ENCODE measurements at places on chromosomes 6 and 20.

DNA sequence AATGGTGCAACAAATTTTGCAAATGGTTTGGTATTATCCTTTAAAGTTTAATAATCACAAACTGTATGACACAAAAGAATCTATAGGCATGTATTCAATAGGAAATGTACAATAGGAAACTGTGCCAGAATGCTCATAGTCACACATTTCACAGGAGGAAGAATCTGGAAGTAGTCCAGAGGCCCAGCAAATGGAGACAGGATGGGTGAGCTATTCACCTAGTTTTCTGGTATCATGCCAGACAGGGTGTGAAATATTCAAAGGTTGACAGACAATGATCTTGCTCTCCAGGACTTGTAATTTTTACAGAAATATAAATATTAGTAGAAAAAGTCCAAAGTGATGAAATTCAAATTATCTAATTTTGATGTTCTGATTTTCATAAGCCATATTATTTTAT, 520.1 kb upstream of the IMPG1 start:
- no peak for DNase-seq

DNA sequence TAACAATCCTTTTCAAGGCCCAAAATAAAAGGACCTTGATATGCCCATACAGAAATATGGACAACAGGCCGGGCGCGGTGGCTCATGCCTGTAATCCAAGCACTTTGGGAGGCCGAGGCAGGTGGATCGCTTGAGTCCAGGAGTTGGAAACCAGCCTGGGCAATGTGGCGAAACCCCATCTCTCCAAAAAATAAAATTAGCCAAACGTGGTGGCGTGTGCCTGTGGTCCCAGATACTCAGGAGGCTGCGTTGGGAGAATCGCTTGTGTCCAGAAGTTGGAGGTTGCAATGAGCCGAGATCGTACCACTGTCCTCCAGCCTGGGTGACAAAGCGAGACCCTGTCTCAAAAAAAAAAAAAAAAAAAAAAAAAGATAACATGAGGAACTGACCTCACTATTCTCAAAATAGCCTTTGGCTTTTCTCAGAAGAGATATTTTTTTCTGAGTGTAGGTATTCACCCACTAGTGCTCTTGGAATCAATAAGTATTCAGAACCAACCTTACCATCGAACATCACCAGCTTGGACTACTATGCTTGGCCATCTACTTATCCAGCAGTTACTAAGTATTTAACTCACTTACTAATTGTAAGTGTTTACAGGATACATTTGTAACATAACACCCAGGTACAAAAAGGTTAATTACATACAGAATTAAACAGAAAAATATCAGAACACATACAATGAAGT, 99.2 kb downstream of the OR2B2 start:
- DNase-seq, result no peak

- no peak for DNase-seq
These were observed 406.4 kb upstream of the PLCB4 start for GRCh38 chr20:8662433-8662954.

- DNase-seq, result no peak
These were observed 87.7 kb downstream of the SCAND1 start for GRCh38 chr20:35866418-35867202.

DNA sequence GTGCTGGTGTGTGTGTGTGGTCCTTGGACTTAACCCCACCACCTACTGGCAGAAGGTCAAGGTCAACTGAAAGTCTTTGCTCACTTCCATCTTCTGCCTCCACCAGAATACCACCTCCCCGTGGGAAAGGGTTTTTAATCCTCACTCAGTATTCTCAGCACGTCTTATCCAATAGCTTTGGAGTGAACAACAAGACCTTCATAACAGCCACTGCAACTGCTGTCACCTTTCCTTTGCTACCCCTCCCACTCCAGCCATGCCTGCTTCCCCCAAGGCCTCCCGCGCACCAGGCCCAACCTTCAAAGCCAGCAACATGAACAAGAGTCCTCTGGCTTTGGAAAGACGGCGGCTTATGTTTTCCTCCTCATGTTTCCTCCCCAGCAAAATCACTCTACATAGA, 787 bp upstream of the BTN2A2 start:
- no peak for DNase-seq

DNA sequence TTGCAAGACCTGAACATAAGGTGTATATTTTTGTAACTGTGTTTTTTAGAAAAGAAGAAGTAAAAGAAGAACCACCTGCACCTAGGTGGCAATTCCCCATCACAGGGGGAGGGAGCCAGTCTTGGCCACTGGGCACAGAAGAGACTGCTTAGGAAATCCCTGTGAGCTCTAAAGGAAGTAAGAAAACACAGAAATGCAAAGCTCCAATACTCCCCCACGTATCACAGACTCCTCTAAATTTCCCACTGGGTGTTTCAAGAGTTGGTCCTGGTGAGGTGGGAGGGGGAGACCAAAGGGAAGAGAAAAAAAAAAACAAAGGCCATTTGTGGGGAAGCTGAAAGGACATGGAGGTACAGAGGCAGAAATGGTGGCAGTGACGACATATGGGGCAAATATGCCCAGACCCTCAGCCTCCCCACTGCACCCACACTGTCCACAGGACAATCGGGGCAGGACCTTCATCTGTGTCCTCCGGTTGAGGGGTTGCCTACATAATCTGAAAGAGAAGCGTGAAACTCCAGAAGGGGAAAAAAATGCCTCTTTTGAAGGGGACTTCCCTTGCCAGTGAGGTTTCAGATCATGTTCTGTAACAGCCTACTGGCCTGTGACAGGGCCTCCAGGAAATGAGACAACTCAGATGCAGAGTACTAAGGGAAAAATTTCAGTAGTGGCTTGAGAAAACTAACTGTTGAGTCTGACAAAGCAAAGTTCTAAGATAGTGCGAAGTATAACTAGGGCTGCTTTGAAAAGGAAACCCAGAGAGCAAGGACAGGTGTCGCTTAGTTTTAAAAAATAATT, 226.2 kb upstream of the MARCKS start:
- DNase-seq, result peak; percentile 36

All from DMS153 (cell line).